ENCODE measurements at places on chromosomes 1 and 21. TPM values are rescaled to one million over a fixed set of nuclear protein-coding genes. Genes with fewer than 3 reads are reported as not detected.

The EPHB2 gene
- 3.4 TPM for total RNA-seq

DNA sequence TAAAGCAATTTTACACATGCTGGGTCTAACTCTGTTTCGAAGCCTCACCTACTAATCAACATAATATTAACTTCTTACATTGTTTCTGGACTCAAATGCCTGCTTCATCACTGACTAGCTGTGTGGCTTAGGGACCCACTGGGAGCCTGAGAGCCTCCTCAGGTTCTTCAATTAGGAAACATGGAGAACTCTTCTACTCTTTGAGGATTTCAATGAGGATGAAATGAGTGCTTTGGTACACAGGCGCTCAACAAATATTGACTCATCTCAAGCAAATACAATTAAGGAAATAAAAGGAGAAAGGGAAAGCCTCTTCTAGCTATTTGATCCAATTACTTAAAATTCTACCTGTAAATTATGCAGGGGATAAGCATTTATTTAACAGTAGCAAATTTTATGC lies 84.4 kb upstream of the JAK1 start:
- DNase-seq: no peak

The OR6N1 gene
- not detected for total RNA-seq

The TSTD1 gene
- total RNA-seq: 33.8 TPM

GRCh38 chr1:77996734-77997133 lies 8.0 kb upstream of the DNAJB4 start:
- no peak for DNase-seq

- DNase-seq: peak; percentile 94
Observed at GRCh38 chr21:15064576-15065391, at the start of gene NRIP1. Gene NRIP1 (minus strand): TSS chr21:15065000. CDS start chr21:14968192, 96,808 bp downstream.

DNA sequence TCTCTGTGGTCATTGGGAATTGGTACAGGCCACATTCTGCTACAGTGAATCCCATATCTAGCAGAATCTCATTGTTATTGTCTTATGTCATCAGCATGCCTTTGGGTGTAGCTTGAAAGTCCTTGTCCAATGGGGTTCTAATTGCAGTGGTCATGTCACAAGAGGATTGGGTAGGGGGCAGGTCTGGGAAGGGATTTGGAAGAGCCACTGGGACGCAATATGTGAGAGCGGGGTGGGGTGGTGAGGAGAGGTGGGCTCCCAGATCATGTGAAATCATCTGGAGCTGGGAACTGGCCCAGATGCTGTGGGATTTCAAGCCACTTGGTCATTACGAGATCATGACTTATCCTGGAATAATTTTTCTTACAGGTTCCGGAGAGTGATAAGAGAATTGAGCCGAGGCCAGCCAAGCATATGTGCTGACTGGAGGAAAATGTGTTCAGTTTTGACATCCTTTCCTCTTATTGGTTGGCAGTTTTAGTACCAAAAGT lies 16.3 kb downstream of the CNIH3 start:
- no peak for DNase-seq

DNA sequence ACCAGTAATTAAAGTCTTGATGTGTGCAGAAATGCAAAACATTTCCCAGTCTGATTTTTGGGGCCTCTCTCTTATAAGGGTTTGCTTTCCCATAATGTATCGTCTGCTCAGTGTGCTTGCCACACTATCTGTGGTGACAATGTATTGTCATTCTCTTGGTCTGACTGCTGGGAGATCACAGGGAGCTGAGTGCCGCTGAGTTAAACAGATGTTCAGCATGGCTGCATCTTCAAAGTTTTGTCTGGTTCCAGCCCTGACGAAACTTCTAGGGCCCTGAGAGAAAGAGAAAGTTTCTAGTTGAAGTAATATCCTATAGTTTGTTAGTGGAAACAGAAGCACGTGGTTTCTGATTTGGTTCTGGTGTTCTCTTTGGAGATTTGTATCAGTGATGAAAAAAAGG lies 42.6 kb downstream of the DNM3 start:
- no peak for DNase-seq

The NID1 gene
- total RNA-seq: 3.6 TPM

DNA sequence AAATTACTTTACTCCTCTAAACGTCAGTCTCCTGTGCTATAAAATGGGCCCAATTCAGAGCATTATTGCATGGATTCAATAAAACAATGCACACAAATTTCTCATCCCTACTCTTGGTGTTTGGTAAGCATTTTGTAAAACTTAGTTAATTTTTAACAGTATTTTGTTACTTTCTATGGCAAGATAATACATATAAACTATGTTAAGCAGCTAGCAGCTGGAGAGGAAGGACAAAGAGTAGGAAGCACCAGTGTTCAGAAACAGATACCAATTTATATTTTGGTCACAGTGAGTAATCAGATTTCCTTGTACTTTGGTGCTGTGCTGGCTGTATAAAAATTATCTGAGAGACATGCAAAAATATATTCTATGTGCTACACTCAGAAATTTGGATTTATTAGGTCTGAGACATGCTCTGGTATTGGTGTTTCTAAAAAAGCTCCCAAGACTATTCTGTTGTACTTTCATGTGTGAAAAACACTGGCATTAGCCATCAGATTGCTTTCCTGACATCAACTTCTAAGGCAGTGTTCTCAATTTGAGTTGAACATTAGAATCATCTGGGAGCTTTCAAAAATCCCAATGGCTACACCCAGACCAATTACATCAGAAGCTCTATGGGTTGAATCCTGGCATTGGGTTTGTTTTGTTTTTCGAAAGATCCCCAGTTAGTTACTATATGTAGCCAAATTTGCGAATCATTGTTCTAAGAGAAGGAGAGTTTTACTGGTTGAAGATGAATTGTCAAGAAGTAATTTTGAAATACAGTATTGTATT lies 100.3 kb upstream of the C1orf87 start:
- DNase-seq: no peak

DNA sequence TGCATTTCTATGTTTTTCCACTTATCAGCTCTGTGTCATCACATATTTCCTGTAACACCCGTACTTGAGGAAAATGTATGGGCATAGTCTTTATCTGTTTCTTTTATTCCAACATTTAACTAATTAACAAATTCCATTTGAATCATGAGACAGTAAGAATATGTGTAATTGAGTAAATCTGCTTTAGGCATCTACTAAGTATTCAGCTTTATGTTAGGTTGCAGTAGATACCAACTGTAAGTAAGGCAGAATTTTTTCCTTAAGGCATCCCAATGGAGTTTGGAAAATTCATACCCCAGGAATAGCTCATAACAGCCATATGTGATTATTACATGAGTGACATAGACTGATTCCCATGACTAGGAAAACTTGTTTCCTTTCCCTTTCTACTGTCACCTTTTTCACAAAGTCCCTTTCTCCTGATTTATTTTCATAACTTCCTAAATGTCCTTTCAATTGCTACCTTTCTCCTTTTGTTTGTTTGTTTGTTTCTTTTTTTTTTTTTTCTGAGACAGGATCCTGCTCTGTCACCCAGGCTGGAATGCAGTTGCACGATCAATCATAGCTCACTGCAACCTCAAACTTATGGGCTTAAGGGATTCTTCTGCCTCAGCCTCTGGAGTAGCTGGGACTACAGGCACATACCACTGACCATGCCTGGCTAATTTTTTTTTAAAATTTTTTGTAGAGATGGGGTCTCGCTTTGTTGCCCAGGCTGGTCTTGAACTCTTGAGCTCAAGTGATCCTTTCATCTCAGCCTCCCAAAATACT lies 59.8 kb upstream of the CACYBP start:
- DNase-seq: no peak

DNA sequence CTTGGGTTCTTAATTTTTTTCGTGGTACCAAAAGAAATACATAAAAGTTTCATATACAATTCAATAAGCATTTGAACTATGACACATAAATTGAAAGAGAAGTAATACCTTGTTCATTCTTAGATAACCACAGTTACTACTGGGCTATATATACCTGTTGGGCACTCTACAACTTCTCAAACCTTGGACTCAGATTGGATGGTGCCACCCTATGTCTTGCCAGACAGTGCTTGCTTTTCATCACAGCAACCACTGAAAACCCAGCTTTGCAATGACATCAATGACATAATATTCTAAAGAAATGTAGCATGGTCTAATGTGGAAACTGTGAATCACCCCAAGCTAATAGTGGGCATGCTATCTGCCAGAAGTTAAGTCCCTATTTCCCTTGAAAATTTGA lies 62.8 kb upstream of the DPH5 start:
- DNase-seq: no peak

DNA sequence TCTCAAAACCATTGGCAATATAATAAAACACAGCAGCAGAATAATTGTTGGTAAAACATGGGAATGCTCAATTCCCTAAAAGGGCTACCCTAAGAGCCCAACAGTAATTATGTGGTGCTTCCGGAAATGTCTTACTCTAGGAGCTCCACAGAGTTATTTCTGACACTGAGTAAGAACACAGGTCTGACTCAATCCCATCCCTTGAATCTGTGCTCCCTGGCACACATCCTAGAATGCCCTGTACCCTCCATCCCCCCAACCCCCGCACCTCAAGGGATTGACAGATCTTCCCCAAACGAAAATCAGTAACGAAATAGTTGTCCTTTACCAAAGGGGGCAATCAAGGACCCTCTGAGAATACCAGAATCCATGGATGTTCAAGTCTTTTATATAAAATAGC lies 71.9 kb downstream of the SMYD2 start:
- no peak for DNase-seq

- DNase-seq: no peak
Observed at GRCh38 chr1:5253036-5253435, 598.6 kb downstream of the AJAP1 start.

GRCh38 chr1:159800177-159800930 lies 1.8 kb upstream of the FCRL6 start:
- no peak for DNase-seq

The ESRRG gene
- total RNA-seq: 11.2 TPM

DNA sequence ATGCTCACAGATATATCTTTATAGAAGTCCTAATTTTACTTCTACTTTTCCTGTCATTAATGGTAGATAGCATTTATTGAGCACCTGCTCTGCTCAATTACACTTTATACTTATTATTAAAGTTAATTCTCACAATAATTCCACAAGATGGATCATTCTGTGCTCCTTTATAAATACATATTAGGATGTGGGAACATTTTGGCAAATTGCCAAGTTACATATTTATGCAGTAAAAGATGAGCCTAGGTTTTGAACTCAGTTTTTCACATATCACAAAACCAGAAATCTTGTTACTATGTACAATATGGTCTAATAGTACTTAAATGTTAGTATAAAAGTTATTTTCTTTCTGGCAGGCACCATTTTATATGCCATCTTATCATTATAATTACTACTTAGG lies 895.0 kb upstream of the B3GALT2 start:
- DNase-seq: no peak

DNA sequence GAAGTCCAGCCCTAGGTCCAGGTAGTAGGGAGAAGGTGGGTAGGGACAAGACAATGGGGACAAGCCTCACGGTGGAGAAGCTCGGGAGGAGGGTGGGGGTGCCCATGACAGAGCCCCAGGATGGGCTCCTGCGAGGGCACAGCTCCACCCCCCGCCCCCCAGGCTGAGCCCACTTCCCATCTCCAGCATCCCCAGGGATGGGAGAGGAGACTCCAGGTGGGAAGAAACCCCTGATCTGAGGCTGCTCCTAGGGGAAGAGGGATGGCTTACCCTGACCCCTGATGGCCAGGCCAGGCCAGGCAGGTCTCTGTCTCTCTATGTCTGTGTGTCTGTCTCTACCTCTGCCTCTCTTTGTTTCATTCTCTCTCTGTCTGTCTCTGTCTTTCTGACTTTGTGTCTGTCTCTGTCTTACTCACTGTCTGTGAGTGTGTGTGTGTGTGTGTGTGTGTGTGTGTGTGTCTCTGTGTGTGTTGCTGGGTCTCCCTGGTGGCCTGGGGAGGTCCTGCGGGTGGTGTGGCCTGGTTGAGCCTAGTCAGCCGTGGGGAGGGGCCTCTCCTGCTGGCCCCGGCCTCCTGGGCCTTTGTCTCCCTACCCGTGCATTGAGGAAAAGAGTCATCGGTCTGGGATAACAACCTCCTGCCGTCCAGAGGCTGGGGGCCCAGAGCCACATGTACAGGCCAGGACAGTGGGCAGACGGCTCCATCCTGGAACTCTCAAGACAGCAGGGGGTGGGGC lies 45.7 kb downstream of the WNT9A start:
- peak; percentile 41 for DNase-seq

DNA sequence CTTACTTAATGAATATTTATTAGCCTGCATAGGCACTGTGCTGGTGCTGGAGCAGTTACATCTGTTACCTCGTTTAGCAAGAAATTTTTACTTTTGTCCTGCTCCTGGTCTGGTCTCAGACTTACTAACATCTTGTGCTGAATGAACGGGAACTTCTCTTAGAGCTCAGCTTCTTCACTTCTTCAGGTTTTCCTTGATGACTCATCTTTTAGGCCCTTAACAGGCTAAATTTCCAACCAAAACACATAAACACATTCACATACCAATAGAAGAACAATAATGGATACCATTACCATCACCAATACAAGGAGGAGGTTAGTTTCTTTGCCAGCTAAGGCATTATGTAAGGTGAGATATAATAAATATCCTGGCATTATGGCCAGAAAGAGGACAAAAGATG lies 68.9 kb downstream of the IFI44 start:
- DNase-seq: no peak

The RPTN gene
- not detected for total RNA-seq

The FCGR1A gene
- 13.9 TPM for total RNA-seq

GRCh38 chr1:6108937-6109614 lies 63.4 kb downstream of the KCNAB2 start:
- peak; percentile 59 for DNase-seq

- no peak for DNase-seq
Observed at GRCh38 chr1:165439330-165439729, 5.6 kb downstream of the RXRG start.

The NOTCH2NLA gene
- 23.8 TPM for total RNA-seq

DNA sequence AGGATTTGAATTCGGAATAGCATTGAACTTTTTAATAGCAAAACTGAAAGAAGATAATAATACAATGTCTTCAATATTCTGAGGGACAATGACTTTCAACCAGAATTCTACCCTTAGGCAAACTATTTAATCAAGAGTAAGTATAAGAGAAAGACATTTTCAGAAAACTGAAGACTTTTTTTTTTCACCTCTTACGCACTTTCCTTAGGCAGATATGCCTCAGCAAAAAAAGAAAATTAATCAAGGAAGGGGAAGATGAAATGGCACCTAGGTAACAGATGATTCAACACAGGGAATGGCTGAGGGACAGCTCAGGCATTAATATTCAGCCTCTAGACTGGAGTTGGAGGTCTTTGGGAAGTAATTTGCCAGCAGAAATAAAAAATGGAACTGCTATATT lies 184.9 kb downstream of the URB2 start:
- no peak for DNase-seq

The C1QTNF12 gene
- 0.69 TPM for total RNA-seq

GRCh38 chr21:42704861-42705260 lies 51.4 kb downstream of the PDE9A start:
- DNase-seq: no peak

The MARK1 gene
- 1.9 TPM for total RNA-seq

The DHCR24 gene
- total RNA-seq: 56.1 TPM

DNA sequence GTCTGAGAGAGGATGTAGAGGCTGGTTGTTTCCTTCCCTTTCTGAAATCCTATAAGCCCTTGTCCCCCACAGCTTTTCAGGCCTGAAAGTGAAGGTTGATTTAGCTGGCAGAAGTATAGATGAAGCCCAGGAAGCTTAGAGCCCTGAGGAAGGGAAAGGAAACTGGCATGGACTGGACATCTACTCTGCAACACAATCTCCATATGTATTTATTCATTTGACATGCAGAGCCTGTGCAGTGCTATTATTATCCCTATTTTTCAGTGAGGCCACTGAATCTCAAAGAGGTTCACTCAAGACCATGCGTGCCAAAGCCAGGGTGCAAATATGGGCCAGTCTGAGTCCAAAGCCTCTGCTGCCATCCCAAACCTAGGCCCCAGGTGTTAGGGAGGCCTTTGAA lies 78.5 kb upstream of the KCND3 start:
- DNase-seq: no peak

The NTMT2 gene
- total RNA-seq: not detected
